NCI-H187 treated with DMSO at 0.1 percent for 48 hours (cell line): ENCODE measurements at places on chromosomes 11 and 22.
A peak's percentile ranks its signal among the peaks of the same experiment; 100 is the strongest.

GRCh38 chr22:46267431-46268279 is at the start of gene TTC38:
Gene TTC38, plus strand, starts transcription at chr22:46268008. Its CDS starts 32 bp downstream, at chr22:46268040.
- DNase-seq = no peak

GRCh38 chr22:20080776-20081654 is 974 bp downstream of the DGCR8 start:
- no peak for DNase-seq

DNA sequence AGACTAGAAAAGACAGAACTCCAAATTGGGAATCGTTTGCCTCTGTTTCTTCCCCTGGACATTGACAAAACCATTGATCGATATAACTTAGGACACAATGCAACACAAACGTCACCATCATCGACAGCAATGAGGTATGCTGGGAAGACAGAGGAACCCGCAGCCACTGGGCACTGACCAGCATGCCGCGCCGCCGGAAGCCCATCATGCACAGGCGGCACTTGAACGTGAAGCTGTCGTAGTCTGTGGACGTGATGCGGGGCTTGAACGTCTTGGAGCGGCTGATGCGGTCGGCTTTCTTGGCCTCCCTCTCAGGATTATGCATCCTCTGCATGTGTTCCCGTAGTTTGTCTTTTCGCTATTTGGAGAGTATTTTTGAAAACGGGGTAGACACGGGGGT is 23.0 kb upstream of the NFRKB start:
- DNase-seq = no peak

- DNase-seq = no peak
Measured at GRCh38 chr11:4092026-4092425, 2.6 kb upstream of the RRM1 start.

GRCh38 chr11:62881579-62882430 is 1.1 kb downstream of the SLC3A2 start:
- peak; percentile 28 for DNase-seq

- DNase-seq = no peak
Measured at GRCh38 chr11:18408558-18409291, 3.4 kb upstream of the LDHC start.

GRCh38 chr11:77474684-77475060 is 778 bp upstream of the PAK1 start:
- DNase-seq = no peak

DNA sequence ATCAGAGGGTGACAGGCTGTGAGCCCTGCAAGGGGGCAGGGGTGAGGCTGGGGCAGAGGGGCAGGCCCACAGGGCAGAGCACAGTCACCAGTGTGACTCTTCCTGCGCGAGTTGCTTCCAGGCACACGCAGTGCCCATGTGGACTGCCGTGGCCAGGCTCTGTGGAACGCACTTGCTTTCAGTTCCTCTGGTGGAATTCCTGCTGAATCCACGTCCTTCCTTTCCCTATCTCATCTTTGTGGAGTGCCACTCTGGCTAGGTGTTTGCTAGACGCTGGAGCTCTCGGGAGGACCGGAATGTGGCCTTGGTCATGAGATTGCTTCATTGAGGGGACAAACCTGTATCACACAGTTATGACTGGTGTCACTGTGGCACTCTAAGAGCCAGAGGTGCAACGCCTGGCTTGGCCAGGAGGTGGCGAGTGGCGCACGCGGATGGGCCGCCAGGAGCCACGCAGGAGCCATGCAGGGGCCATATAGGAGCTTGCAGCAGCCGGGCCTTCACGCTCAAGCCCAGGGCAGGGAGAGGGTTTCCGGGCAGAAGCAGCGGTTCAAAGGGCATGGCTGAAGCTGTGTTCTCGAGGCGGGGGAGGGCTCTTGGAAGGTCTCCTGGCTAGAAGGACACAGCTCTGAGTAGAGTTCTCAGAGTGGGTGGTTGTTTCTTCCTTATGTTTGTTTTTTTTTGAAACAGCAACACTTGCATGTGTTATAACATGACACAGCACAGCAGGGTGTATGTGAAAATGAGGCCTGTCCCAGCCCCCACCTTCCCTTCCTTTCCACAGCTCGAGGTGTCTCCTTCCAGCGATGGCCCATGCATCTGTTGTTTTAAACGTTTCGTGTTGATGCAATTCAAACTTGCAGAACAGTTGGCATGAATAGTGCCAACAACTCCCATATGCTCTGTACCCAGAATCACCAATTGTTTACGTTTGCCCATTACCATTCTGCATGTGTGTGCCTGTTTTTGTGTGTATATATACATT is 36.2 kb downstream of the TBC1D22A start:
- no peak for DNase-seq
